ENCODE measurements at places on chromosomes 7 and 10. TPM values are rescaled to one million over a fixed set of nuclear protein-coding genes. Genes with fewer than 3 reads are reported as not detected.

DNA sequence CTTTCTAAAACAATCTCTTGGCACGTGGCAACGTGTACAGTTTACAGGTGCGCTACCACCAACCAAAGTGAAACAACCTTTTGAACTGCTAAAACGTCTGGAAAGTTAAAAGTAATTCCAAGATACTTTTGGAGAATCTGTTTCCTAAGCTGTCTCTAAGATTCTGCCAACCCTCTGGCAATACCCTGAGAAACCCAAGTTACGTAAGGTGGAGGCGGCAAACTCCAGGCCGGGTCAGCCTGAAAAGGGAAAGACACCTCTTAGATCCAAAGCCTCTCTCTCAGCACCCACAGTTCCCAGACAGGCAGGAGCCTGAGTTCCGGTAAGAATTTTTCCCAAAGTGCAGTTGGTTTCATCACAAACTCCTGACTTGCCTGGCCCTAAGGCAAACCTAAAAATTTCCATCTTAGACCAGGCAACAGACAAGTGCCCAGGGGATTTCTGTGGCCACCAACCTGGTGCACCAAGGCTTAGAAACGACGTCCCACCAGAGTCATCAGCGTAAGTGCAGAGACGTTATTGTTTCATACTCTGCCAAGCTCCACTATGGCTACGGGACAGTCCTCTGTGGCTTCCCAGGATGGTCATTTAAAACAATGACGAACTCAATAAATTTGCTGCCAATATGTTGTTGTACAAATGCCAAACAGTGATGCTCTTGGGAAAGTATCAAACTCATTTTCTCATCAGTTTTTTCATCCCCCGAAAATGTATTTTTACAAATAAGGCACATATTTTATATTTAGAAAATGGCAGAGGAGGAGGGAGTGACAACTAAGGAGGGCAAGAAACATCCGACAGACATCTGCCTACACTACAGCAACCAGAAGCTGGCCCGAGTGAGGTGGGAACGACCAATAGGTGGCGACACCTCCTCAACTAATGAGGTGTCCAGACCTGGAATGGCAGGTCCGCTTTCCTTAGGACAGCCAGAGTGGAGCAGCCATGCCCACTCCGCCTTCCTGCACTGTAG lies 205.8 kb upstream of the FRMD4A start:
- peak; percentile 81 for DNase-seq

DNA sequence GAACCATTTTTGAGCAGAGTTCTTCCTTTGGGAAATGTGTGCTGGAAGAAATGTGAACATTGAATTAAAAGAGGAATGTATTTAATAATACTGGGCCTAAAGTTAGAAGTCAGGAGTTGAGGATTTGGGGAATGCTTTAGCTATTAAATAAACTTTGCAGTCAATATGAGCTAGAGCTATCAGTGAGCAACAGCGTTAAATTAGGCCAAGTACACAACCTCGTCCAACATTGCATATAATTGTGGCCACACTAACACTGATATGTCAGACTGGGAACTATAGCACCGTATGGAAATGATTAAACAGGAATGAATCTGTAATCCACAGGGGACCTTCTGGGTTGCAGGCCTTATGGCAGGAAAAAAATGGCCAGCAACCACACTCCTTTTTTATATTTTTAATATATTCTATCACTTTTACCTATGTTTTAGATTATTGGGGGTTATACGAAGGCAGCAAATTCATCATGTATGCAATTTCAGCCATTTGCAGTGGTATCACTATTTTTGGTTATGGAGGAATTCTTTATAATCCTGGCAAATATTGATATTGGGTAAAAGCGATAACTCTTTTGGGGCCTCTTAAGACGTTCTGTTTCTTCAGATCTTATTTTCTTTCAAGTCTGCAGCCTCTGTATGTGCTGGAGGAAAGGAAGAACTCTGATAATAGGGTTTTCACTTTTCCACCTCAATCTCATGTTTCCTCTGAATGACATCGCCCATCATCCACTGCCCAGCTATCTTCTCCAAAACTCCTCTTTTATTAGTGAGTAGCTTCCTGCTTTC lies 236.3 kb upstream of the PLXDC2 start:
- no peak for DNase-seq

DNA sequence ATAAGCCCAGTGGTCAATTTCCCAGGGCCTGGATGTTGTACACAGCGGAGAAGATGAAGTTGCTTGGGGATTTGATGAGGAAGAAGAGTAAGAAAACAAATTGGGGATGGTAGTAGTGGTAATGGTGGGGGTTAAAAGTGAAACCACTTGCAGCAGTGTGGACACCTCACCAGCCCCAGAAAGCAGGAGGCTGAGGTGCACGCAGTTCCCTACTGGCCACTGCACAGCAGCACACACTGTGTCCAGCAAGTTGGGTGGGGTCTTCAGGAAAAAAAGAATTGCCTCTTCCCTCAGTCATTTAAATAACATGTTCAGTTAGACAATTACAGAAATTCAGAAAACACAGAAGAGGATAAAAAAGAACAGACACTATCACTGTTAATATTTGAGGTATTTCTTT lies 96.6 kb downstream of the TAX1BP1 start:
- no peak for DNase-seq

DNA sequence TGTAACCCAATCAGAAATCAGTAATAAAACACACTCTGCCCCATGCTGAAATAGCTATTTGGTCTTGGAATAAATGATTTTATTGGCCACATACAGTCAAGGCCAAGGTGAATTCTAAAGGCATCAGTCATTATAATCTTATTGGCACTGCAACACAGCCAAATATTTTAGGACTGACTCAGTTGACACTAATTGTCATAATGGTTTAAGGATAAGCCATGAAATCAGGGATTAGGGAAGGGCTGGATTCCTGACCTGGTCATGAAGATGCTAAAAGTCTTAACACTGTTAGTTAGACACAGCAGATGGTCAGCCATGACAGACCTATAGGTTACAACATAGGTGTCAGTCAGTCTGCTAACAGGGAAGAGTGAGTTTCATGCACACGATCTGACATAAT lies 330.3 kb upstream of the NPSR1 start:
- no peak for DNase-seq

The KLLN gene
- 0.81 TPM for polyA plus RNA-seq

The POLD2 gene
- polyA plus RNA-seq: 106 TPM

- no peak for DNase-seq
Measured at GRCh38 chr10:71049994-71050393, 161.6 kb upstream of the PCBD1 start.

- DNase-seq: no peak
Measured at GRCh38 chr7:44720301-44720700, 28.3 kb upstream of the ZMIZ2 start.

The ZNF425 gene
- polyA plus RNA-seq: 6.3 TPM

DNA sequence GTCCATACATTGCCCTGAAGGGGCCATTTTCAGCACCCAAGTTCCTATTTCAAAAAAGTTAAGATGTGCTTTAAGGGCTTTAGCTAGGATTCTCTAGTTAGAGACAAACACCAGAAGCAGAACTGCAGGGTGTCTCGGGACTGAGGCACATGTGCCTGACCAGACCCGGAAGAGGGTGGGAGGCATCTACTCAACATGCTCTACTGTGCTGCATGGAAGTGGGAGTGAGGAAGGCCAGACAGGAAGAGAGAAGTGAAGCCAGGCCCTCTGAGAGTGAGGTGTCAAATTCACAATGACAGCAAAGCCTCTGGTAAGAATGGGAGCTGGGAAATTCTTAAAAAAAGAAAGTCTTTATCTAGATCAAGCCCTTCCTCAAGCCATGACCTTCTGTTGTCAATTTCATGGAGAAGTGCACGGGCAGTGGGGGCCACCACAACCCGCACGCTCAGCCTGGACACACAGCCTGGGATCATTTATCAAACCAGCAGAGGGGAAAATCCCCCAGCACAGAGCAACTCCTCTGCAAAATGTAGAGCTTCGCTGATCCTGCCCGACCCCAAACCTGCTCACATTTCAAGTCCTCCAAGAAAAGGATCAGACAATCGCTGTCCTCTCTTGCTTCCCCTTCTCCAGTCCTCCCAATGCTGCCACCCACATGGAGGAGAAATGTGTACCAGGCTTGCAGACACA lies 38.7 kb downstream of the PLXNA4 start:
- DNase-seq: no peak

The ITIH5 gene
- polyA plus RNA-seq: 53.3 TPM

All from spinal cord (tissue), 10 donors.